Activated CD4-positive, CD25-positive, alpha-beta regulatory T cell treated with anti-CD3 and anti-CD28 coated beads, Interleukin-2, amount 50 U/mL, for 16 hours (primary cell): ENCODE measurements at places on chromosomes 1 and 21.

DNA sequence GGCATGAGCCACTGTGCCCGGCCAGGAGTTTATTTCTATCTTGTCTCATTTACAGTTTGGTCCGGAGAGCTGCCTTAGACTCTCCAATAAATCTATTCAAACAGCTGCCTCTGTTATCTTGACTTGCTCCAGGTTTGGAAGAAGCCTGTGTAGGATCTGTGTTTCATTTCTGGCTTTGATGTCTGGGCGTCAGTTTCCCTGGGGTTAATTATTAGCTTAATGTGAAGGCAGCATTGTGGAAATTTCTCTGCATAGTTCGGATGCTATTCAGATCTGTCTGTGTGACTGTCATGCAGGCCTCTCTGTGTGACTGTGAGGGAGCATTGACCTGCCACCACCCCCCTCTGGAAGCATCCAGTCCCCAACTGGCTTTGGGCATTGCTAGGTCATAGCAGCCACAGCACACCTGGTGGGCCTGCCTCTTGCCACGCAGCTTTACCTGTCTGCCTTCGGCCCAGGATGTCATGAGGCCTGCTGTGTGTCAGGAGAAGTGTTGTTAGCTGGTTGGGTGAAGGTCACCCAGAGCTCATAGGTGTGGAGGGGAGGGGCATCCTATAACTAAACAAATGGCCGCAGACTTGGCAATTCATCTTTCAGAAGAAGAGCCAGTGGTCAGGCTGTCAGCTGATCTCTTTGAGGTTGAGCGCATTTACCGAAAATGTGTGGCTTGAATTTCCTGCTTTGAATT lies 9.8 kb downstream of the IFNGR2 start:
- DNase-seq, result no peak

GRCh38 chr21:38956521-38956855 lies 150.8 kb downstream of the ETS2 start:
- DNase-seq, result no peak

DNA sequence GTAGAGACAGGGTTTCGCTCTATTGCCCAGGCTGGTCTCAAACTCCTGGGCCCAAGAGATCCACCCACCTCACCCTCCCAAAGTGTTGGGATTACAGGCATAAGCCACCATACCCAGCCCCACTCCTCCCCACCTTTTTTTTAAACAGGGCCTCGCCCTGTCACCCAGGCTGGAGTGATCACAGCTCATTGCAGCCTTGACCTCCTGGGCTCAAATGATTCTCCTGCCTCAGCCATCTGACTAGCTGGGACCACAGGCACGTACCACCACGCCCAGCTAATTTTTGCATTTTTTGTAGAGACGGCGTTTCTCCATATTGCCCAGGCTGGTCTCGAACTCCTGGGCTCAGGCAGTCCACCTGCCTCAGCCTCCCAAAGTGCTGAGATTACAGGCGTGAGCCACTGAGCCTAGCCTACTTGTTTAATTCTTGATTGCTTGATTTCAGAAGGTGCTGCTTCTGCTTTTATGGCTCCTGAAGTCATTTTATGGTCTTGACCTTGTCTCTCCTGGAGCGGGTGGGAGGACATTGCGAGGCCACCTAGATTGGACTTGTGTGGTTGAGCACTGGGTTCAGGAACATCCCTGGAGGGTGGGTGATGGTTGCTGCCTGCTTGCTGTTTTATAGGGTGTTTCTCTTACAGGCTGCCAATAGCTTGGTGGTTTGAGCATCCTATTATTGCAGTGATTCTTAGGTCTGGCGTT lies 81.9 kb downstream of the GALNT2 start:
- DNase-seq, result no peak

- DNase-seq, result no peak
Observed at GRCh38 chr1:167651161-167651693, 21.2 kb downstream of the RCSD1 start.

GRCh38 chr1:44016041-44016889 lies 15.0 kb downstream of the SLC6A9 start:
- no peak for DNase-seq

- no peak for DNase-seq
Observed at GRCh38 chr1:55980582-55980981, 598.8 kb downstream of the PLPP3 start.

DNA sequence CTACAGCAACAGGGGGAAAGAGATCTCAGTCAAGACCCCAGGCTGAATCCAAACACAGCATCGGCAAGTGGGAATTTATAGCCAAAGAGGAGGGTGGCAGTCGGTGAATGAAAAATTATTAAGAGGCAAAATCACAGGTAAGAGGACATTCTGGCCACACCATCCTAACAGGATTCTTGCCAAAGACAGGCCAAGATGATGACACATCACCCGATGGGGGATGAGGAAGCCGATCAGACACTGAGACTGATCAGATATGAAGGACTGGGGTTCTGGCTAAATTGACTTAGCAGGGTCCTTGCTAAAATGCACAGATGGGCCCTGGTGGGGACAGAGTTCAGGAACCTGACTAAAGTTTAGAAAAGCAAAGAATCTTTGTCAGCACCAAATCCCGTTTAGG lies 402.2 kb downstream of the SMYD3 start:
- DNase-seq, result no peak

GRCh38 chr1:39006726-39007645 lies 15.9 kb downstream of the AKIRIN1 start:
- DNase-seq, result no peak

DNA sequence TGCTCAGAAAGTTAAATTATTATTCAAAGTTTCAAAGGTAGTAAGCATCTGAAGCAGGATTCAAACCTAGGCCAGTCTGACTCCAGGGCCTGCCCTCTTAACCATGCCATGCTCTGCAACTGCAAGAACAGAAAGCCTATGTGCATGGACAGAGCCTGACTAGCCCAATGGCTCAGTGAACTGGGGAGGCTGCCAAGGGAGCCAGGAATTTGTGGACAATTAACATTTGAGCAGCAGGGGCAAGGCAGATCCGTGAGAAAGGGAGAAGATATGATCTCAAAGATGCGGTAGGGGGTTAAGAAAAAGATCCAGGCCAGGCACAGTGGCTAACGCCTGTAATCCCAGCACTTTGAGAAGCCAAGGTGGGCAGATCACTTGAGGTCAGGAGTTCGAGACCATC lies 6.5 kb upstream of the ATP1A4 start:
- no peak for DNase-seq

GRCh38 chr1:213899413-213899812 lies 88.4 kb upstream of the PROX1 start:
- DNase-seq, result no peak

DNA sequence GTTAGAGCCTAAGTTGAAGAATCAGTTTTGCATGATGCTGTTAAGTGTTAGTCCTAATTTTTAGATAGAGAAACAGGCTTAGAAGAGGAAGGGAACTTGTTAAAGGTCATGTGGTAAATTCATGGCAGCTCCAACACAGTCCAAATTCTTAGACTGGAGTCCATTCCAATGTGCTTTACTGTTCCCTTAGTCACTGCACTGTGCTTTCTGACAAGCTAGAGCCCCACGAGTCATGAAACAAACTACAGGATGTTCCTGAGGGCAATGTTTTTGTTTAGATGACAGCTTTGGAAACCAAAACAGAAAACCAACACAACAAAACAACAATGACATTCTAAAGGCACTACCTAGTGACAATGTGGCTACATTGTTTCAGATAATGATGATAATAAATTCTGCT lies 23.1 kb upstream of the RGS4 start:
- DNase-seq, result no peak

DNA sequence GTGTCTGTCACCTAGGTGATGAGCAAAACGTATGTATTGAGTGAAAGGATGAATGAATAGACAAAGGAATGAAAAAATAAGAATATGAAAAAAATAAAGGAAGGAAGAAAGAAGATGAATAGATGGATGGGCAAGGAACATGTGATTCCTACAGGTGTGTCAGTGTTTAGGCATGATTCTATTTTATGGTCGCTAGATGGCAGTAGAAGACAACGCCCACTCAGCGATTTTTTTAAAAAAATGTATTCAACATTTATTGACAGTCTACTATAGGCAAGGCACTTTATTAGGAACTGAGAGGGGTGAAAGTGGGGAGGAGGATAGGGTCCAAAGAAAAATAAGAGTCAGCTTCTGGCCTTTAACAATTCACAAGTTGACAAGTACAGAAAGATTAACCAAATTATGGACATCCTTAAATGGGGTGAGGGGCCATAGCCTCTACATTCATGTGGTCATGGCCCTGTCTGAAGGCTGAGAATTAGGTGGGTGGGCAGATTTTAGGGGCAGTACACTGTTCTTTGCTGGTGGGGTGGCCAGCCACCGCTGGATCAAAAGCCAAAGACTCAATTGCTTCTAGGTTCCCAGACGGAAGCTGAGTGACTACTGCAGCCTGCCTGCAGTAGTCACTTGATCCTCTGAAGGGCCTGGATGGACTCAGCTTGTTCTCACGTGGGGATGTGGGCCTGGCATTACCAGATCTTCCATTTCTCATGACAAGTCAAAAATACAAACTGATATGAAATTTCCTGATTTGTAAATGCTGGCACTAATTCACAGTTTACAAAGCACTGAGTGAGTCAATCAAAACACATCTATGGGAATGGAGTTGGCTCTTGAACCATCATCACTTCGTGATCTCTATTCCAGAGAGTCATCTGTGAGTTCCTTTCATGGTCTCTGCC lies 83.9 kb downstream of the FASLG start:
- no peak for DNase-seq

DNA sequence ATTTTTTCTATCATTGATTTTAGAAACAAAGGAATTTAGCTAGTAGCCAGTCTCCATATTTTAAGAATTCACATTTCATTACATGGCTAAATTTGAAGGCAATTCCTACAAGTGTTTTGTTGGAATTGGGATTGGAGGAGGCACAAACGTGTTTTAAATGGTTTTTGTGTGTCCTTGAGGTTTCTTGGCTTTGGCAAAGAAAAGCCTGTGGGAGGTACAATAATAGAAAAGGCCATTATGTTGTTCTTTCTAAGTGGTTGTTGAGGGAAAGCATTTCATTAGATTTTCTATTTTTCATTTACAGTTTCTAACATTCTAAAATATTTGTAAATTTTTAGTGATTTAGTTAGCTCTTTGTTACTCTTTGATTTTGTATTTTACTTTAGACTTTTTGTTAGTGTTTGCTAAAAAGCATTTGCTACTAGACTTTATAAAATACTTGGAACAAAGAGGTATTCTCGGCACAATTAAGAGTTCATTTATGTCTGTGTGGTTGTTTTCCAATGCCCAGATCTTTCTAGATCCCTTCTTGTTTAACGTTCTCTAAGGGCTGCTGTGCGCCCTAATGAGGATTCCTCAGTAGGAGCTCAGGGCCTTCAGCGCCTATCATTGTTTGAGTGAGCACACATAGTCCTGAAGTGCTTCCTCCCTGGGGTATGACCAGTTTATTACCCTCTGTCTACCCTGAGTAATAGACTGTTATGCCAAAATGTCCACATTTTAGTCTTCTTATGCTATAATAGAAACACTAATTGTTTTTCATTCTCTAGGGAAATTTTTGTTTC lies 70.0 kb upstream of the KIAA1614 start:
- DNase-seq, result no peak

- no peak for DNase-seq
Observed at GRCh38 chr1:49199564-49199963, 422.9 kb upstream of the BEND5 start.

- DNase-seq, result no peak
Observed at GRCh38 chr1:26994020-26994786, 711 bp downstream of the TRNP1 start.

- DNase-seq, result no peak
Observed at GRCh38 chr1:165882168-165882837, 54.9 kb downstream of the UCK2 start.

- DNase-seq, result no peak
Observed at GRCh38 chr1:173561263-173561662, 41.6 kb downstream of the SLC9C2 start.

GRCh38 chr1:246803883-246804282 lies 79.7 kb downstream of the SCCPDH start:
- no peak for DNase-seq

DNA sequence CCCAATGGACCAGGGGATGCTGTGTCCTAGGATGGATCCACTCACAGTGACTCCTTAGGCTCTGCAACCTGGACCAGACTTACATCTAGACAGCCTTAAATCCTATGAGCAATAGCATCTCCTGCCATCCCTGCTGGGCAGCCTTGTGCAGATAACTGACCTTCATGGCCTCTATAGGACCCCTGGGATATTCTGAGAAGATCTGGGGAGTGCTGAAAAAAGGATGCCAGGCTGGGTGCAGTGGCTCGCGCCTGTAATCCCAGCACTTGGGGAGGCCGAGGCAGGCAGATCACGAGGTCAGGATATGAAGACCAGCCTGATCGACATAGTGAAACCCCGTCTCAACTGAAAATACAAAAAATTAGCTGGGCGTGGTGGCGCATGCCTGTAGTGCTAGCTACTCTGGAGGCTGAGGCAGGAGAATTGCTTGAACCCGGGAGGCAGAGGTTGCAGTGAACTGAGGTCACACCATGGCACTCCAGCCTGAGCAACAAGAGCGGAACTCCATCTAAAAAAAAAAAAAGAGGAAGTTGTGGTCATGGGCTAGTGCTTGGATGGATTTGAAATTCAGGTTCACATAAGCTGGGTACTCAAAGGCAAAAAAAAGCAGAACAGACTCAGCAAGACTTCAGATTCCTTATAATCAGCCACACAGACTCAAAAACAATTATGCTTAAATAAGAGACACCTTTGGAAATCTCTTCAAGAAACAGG lies 10.9 kb upstream of the SH2D1B start:
- no peak for DNase-seq

GRCh38 chr1:229464672-229465071 lies 30.8 kb upstream of the ACTA1 start:
- no peak for DNase-seq

GRCh38 chr1:164608651-164609057 lies 49.7 kb downstream of the PBX1 start:
- DNase-seq, result no peak

- DNase-seq, result no peak
Observed at GRCh38 chr1:191971447-191971846, 186.8 kb upstream of the RGS18 start.

DNA sequence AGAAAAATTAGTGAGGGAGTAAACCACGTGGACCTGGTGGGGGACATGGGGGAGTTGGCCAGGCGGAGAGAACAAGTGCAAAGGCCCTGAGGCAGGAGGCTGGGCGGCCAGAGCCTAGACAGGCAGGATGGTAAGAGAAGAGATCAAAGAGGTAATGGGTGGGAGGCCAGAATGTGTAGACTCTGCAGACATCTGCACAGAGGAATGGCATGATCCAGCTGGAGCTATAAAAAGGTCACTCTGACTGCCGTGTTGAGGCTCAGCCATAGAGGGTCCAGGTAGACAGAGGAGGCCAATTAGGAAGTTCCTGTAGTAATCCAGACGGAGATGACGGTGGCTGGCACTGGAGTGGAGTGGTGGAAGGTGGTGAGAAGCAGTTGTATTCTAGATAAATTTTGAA lies 3.6 kb downstream of the H6PD start:
- DNase-seq, result no peak
